Cerebellar cortex (tissue), 1 donor: ENCODE measurements at places on chromosomes 4 and X.

DNA sequence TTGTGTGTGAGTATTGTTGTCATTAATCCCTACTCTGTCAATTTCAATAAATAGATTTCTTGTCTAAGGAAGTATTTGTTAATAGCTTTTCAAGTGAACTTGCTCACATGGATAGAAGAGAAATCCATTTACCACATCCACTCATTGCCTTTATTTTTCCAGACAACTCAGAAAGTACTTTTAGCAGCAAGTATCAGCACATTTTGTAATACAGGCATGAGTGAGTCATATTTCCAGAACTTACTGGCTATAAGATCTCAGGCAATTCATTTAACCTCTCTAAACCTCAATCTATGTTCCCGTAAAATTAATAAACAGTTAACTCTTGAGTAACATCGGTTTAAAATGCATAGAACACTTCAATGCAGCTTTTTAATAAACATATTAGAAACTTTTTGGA is 317.9 kb upstream of the PCDH7 start:
- no peak for DNase-seq

DNA sequence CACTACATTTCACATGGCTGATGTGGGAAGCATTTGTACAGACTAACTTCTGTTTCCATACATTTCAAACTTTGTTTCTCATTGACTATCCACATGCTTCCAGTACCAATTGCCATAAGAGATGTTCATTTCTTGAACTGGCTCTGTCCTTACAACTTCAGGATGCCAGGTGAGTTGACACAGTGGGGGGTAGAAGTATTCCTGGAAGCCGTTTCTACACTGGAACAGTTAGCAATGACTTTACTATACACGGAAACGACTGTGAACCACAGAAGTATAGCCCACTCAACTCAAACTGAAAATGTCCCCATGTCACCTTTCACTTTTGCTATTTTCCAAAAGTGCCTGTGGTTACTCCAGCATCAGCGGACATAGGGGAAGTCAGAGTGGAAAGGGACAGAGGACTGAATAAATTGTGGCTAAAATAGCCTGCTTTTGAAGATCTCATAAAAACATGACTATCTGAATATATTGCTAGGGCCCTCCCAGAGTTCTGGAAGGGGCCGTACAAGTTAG is 38.0 kb upstream of the DSPP start:
- no peak for DNase-seq

- DNase-seq, result no peak
These were observed 2.8 kb downstream of the ANKRD37 start for GRCh38 chr4:185399466-185399865.

GRCh38 chr4:128863312-128864075 is 54.0 kb downstream of the JADE1 start:
- DNase-seq, result peak; percentile 92

GRCh38 chr4:78863991-78864390 is 75.2 kb downstream of the PAQR3 start:
- DNase-seq, result no peak

DNA sequence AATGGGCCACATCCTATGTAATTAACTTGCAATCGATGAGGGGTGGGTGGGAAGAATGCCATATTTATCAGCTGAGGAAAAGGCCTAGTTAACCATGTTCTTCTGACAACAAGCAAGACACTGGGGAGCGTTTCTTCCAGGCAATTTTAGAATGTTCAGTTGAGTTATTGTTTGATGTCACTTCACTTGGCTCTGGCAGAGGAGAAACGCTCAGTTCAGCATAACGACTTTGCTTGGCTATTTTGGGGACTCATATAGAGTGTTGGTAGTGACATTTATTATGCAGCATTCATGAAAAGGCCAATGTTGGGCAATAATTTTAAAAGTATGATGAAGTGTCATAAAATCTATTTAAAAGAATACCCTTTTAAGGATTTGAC is 648 bp downstream of the SYNPO2 start:
- no peak for DNase-seq

- DNase-seq, result peak; percentile 59
These were observed at the start of gene RAB33A for GRCh38 chrX:130171446-130172126. Gene RAB33A, plus strand, starts transcription at chrX:130171962. Its CDS starts 101 bp downstream, at chrX:130172063.
